ENCODE measurements at places on chromosomes 7 and 10.

GRCh38 chr7:30363778-30364563 is 79.6 kb downstream of the ZNRF2 start:
- DNase-seq = no peak

GRCh38 chr10:124626759-124627380 is 117.3 kb downstream of the FAM53B start:
- DNase-seq = peak; percentile 43

GRCh38 chr10:79137826-79138225 is 69.1 kb downstream of the ZMIZ1 start:
- no peak for DNase-seq

DNA sequence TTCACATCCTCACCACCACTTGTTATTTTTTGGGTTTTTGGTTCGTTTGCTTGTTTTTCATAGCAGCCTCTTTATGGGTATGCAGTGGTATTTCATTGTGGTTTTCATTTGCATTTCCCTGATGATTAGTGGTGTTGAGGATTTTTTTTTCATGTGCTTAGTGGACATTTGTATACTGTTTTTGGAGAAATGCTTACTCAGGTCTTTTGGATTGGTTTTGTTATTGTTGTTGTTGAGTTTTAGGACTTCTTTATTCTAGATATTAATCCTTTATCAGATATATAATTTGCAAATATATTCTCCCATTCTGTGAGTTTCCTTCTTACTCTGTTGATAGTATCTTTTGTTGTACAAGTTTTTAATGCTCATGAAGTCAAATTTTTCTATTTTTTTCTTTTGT is 42.8 kb downstream of the GAD2 start:
- DNase-seq = no peak

GRCh38 chr7:143252006-143252405 is 11.2 kb upstream of the GSTK1 start:
- no peak for DNase-seq

DNA sequence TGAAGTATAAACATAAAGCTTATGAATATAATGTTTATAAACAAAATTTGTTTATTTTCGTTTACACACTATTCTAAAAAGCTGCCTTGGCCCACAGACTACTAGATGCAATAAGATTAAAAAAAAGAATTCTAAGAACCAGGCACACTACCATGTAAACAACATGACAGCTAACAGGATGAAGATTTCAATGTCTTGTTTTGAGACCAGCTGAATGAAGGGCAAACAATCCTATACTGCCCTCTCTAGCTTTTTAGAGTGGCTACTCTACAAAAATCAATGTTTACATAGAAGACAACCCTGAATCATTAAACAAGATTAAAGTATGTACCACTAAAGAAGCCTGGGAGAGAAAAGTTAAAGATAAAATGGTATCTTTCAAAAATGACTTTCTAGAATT is 38.6 kb downstream of the SLC25A40 start:
- DNase-seq = peak; percentile 1

DNA sequence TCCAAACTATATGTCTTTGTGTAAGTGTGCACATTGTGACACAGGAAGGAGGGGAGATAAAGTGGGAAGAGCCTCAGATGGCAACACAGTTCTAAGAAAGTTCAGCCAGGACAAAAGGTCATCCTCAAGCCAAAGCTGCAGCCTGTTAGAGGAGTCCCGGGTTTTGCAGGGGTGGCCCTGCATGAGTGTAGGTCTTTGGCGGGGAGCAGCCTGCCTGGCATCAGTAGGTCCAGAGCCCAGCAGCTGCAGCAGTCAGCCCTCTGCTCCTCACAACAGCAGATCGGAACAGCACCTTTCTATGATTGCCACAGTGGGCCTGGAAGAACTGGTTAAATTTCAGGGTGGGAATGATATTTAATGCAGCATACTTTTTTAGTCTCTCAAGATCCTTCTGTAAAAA is 13.5 kb upstream of the VDAC2 start:
- DNase-seq = no peak

- no peak for DNase-seq
Observed at GRCh38 chr7:68279827-68280400, 1283.3 kb downstream of the TYW1 start.
